ENCODE measurements at places on chromosomes 12 and 14.

DNA sequence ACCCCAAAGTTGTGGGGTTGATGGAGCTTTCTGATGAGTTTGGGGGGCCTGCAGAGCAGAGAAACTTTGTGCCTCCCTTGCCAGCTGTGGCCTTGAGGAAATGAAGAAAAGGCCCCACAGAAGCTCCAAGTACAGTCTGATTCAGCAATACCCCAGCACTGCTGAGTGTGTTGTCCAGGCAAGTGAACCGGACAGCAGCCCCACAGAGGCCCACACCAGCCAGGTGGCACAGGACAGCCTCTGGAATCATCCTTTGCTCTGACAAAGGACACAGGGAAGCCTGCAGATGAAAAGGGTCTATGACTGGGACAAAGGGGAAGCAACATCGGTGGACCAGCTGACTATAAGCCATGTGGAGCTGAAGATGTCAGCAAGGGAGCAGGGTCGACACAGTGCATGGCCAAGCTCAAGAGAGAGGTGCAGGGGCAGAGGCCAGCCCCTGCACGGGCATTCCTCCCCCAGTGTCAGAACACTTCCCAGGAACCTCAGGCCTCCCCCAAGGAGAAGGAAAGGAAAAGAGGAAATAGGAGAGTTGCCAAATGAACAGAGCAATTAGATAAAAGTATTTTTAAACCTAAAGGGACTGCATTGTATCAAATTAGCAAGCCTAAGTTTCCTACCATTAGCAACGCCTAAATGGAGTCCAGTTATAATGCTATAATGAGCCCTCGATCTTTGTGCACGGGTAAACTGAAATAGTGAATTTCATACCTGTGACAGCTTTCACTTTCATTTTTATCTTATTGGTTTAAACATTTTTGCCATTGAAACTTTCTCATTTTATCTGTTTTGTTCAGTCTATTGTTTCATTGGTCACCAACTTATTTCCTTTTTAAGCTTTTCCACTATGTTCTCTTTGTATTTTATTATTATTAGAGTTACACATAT is 46.3 kb upstream of the PTGDR start:
- no peak for DNase-seq

DNA sequence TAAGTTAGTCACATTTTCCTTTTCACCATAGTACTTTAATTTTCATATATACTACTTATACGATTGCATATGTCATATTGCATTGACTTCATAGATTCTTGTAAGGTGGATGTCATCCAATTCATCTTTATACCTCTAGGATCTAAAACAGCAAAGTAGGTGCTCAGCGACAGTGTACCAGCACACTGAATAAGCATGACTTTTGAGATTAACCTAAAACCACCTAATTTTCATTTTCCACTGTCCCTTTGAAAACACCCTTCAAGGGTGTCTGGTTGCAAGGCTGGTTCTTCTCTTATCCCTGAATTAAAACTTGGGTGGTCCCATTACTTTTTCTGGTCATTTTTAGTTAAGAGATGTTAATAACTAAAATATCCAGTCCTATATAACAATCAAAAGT is 4.4 kb downstream of the GPR19 start:
- DNase-seq = no peak

GRCh38 chr14:28254768-28255167 is 511.8 kb upstream of the FOXG1 start:
- DNase-seq = peak; percentile 6

DNA sequence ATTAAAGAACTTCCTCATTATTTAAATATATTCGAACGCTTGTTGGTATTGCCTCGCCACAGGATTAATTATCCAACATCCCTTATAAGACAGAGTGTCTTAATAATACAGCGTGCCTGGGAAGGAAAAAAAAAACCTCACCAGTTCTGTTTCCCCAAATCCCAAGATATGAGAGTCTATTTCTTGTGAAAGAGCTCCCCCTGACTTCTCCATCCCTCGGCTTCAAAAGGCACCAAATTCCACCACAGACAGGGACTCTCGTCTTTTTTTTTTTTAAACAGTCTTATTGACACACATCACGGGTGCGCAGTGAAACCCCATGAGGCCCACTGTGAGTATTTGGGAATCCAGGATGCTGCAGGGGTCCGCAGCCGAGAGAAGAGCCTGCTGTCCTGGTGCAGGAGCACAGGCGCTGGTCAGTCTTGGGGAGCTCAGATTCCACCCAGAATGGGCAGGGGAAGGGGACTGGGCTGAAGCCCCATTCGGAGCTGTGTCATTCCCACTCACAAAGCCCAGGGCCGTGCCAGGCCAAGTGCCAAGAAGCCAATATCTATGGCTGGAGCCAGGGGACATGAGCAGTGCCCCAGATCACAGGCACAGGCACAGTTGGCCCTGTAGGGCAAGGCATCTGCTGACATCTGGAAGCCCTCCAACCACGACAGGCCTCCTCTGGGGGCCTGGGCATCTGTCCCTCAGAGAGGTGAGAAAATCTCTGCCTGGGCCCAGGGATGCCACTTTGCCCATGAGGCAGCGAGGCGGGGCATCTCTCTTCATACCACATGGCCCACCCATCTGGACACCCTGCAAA is 71.9 kb downstream of the BCL11B start:
- DNase-seq = no peak

DNA sequence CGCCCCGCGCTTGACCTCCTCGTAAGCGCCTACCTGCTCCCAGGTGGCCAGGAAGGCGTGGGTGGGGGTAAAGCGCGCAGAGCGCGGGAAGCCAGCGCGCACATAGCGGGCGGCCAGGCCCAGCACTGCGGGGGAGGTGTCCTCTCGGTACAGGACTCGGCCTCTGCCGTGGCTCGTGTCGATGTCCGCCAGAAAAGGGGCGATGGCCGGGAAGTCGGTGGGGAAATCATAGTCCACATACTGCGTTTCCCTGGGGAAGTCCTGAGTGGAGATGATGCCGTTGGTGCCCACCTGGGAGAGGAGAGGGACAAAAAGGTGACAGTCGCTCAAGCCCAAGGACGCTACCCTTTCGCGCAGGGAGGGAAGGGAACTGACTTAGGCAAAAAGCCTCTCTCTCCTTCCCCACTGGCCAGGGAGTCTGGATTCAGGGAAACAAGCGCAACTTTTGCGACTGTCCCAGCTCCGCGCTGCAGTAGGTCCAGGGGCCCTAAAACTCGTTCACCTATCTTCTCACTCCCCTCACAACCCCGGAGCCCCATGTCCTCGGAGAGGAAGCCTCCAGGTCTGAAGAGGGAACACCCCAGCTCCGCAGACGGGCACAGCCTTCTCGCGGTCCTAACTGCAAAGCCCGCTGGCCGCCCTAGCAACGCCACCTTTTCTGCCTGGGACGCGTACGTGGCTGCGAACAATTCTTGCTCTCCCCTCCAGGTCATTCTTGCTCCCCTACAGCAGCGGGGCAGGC is 815 bp downstream of the NID2 start:
- DNase-seq = no peak

GRCh38 chr12:24252602-24253001 is 303.1 kb upstream of the SOX5 start:
- no peak for DNase-seq

DNA sequence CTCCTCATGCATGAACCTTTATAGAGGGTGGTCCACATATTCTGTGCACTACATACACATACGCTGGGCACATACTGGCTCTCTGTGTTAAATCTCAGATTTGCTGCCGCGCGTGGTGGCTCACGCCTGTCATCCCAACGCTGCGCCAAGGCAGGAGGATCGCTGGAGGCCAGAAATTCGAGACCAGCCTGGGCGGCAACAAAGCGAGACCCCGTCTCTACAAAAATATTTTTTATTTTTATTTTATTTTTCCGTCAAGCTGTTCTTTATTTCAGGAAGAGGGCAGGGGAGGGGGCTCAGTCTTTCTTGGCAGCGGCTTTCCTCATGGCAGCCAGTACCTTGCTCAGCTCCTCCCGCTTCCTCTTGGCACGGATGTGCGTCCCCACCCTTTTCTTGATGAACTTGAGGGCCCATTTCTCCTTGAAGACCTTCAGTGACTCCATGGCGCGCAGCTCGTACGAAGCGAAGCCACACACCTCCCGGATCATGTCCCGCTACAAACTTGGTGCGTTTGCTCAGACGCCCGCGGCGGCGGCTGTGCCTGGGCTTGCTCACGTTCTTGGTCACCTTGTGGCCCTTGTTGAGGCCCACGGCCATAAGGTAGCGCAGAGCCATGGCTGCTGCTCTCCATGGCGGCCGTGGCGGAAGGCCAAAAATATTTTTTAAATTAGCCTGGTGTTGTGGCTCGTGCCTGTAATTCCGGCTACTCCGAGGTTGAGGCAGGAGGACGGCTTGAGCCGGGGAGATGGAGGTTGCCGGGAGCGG is 3.2 kb downstream of the DCAF4 start:
- DNase-seq = no peak

DNA sequence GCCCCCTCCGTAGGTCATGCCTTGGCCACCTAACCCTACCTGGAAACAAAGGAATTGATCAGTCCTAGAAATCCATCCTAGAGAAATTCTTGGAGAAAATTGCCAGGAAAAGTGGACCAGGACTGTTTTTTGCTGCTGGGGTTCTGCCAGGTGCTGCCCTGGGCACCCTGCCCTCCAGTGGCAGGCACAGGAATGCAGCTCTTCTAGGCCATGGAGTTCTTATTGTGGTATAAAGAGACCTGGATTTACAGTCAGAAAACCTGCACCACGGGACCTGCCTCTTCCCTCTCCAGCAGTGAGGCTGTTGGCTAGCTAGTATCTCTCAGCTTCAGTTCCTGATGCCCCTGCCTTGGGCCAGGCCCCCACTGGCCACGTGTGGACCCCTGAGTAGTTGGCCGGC is 59.7 kb downstream of the SLC24A4 start:
- no peak for DNase-seq

- DNase-seq = no peak
These were observed 82.1 kb downstream of the PTPRB start for GRCh38 chr12:70555081-70555480.

DNA sequence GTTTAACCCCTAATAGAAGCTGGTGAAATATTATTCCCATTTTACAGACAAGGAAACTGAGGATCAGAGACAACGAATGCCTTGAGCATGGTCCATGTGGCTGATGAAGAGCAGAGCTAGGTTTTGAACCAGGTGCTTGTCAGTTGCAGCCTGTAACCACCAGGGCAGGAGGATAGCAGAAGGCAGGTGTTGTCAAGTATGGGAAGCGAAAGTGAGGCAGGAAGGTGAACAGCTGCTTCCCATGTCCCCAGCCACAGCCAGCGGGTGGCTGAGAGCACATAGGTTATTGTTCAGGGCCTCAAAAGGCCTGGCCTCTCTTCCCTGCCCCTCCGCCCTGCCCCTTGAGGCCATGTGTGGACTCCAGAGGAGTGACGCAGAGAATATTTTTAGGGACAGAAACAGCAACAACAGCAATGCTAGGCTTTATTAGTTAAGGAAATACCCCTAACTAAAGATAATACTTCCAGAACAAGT is 39.6 kb downstream of the IQSEC3 start:
- no peak for DNase-seq

- no peak for DNase-seq
These were observed 141.5 kb downstream of the CAND1 start for GRCh38 chr12:67410667-67411067.

DNA sequence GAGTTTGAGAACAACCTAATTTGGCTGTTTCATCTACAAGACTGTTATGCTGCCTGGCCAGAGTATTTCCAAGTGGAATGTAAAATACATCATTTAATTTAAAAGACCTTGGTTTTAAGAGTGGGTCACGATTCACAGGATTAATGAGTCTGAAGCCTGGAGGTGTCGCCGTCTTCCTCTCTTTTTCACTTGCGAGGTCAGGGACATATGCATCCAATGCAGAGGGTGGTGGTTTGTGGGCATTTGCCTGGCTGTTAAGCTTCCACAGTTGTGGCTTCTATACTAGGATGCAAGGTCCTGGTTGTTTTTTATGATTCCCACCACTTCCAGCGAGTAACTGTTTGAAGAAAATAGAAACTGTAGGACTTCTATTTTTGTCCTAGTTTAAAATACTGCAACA is 22.8 kb upstream of the RASSF3 start:
- DNase-seq = no peak

DNA sequence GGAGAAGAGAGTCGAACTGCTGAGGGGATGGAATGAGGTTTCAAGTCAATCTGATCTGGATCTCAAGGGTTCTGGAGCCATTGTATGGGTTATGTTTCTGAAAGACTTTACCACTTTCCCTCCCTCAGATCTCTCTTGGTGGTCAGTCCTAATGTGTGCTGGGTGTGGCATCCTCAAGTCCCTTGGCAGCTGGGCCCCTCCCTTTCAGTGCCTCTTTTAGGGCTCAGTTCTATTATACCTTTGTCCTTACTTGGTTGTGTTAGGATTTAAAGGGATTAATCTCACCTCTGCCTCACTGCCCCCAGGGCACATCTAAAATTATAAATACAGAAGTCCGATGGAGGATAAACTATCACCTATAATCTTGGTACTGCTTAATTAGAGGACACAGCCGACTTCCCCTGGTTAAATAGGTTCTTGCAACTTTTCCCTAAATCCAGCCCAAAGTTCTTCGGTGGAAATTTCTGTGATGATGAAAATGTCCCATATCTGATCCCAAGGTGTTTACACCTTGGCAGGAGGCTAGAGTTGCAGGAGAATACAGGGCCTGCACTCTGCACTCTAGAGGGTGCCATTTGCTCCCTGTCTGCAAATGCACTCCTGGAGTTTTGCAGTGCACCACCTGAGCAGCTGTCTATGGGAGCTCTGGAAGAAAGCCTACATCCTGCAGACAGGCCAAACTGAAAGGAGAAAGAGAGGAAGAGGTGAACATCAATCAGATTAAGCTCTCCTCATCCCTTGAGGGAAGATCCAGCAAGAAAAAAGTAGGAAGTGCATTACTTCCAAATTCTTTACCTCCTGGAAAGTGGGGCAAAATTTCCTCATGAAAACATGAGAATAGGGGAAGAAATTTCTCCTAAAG is 106.8 kb downstream of the NUAK1 start:
- no peak for DNase-seq

GRCh38 chr12:57954768-57955167 is 13.4 kb downstream of the ATP23 start:
- no peak for DNase-seq

DNA sequence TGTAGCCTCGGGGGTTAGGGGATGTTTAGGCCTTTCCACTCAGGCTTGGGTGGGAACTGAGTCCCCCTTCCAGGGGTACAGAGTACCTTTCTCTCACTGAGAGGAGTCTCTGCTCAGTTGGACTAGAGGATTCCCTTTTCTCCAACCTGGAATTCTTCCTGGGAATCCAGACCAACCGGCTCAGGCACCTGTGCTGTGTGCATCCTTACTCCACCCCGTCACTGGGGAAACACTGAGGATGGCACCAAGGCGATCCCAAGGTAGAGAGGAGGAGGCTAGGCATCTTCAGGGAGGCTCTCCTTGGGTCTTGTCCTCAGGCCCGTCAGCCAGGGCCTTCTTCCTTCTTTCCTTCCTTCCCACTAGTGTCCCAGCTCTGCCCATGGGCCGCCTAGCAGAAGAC is 871 bp upstream of the TGM1 start:
- no peak for DNase-seq

All from HS-5 (cell line).